ENCODE measurements at places on chromosomes 11 and 22. TPM values are rescaled to one million over a fixed set of nuclear protein-coding genes. Genes with fewer than 3 reads are reported as not detected.

CECR2 gene
- total RNA-seq = 0.13 TPM

STK33 gene
- 20.0 TPM for total RNA-seq

ANGPTL5 gene
- total RNA-seq = not detected

OR8G5 gene
- total RNA-seq = not detected

CARD16 gene
- 13.5 TPM for total RNA-seq

GGTLC2 gene
- total RNA-seq = not detected

TBCEL gene
- total RNA-seq = 10.9 TPM

OR4C46 gene
- total RNA-seq = not detected

OR52I1 gene
- not detected for total RNA-seq

KRTAP5-9 gene
- not detected for total RNA-seq

OR1S1 gene
- total RNA-seq = not detected

YPEL4 gene
- not detected for total RNA-seq

SYT13 gene
- not detected for total RNA-seq

CNGA4 gene
- total RNA-seq = not detected

MYBPC3 gene
- not detected for total RNA-seq

DEPDC5 gene
- 38.9 TPM for total RNA-seq

SORL1 gene
- total RNA-seq = 107 TPM

TBX10 gene
- 0.26 TPM for total RNA-seq

C1QTNF4 gene
- total RNA-seq = not detected

MS4A3 gene
- not detected for total RNA-seq

PARVA gene
- 0.21 TPM for total RNA-seq

TP53I11 gene
- 0.21 TPM for total RNA-seq

PATE4 gene
- not detected for total RNA-seq

HORMAD2 gene
- not detected for total RNA-seq

SOX6 gene
- total RNA-seq = 0.03 TPM

OR5P2 gene
- not detected for total RNA-seq

GRAMD1B gene
- 49.1 TPM for total RNA-seq

TMEM191B gene
- 0.48 TPM for total RNA-seq

PKDREJ gene
- not detected for total RNA-seq

THYN1 gene
- total RNA-seq = 45.9 TPM

OR8H2 gene
- total RNA-seq = not detected

TSPAN32 gene
- not detected for total RNA-seq

LMNTD2 gene
- total RNA-seq = 2.8 TPM

YAP1 gene
- total RNA-seq = 0.33 TPM

KIRREL3 gene
- total RNA-seq = not detected
